ENCODE measurements at places on chromosomes 1 and 21. TPM values are rescaled to one million over a fixed set of nuclear protein-coding genes. Genes with fewer than 3 reads are reported as not detected.

The GRIK3 gene
- not detected for total RNA-seq

The ZFP69 gene
- 4.4 TPM for total RNA-seq

The SGIP1 gene
- total RNA-seq = 11.0 TPM

The SLX9 gene
- 16.2 TPM for total RNA-seq

The CAPZA1 gene
- 201 TPM for total RNA-seq

The CNR2 gene
- total RNA-seq = not detected

Measured in fibroblast of lung (primary cell).